ENCODE measurements at places on chromosomes 13 and 19.

DNA sequence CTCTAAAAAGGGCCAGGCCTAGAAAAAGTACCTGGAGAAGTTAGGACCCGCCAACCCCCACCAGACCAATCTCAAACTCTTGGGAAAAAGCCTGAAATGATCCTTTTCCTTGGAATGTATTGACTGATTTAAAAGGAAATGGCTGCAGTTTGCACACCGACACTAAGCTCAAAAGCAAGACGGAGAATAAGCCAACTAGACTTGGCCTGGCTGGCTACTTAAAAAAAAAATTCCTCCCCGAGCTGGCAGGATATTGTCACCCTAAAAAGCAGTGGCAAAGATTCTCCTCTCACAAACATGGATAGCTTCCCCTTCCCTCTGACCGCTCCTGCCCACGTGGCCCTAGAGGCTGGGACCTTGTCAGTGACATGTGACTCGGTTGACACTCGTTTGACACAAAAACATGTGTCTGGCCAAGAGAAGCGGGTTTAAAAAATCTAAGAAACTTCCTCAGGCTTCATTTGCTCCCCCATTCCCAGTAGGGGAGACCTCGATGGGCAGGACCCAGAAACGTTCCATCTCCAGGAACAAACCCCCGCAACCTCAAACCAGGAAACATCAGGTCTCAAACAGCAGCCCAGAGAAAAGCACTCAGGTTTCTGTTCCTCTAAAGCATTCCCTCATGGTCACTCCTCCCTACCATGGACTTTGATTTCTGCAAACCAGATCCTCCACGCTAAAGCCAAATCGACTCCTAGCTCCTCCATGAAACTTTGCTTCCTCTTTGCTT, 1.3 kb downstream of the RFX1 start:
- DNase-seq: peak; percentile 42

- no peak for DNase-seq
Observed at GRCh38 chr19:30162718-30163117, 209.5 kb upstream of the ZNF536 start.

- no peak for DNase-seq
Observed at GRCh38 chr19:30450100-30450499, 77.9 kb downstream of the ZNF536 start.

- no peak for DNase-seq
Observed at GRCh38 chr13:85970727-85971126, 171.5 kb upstream of the SLITRK6 start.

GRCh38 chr19:40332669-40333068, 15.5 kb downstream of the C19orf47 start:
- no peak for DNase-seq

- no peak for DNase-seq
Observed at GRCh38 chr13:101025519-101025918, 350.9 kb upstream of the TMTC4 start.

- DNase-seq: no peak
Observed at GRCh38 chr13:95199896-95200295, 101.4 kb downstream of the ABCC4 start.

DNA sequence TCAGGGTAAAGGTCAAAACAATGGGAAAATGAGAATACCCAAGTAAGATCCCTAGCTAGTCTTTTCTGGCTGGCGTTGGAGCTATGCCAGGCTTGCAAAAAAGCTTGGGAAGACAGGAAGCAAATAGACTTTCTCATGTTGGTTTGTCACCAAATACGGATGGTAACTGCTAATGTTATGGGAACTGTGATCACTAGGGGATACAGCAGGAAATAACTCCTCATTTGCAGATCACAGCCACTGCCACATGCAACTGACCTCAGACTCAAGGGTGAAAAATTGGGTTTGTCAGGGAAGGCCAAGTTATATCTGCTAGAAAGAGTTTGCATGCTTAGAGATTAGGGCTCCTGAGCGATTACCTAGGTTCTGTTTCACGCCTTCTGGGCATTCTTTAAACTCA, 162.9 kb downstream of the NHLRC3 start:
- no peak for DNase-seq

DNA sequence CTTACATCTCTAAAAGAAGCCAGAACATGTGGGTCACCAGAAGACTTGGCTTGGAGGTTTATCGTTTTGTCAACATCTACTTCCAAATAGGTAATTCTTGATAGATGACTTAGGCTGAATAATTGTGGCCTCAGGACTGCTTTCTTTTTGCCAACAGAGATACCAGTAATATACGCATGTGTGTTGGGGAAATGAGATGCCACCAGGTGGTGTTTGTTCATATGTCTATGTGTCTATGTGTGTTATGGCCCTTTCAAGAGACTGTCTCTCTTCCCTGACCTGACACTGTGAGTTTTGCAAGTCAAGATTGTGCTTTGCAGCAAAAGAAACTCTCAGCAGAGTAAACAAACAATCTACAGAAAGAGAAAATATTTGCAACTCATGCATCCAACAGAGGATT, 31.6 kb upstream of the METTL21C start:
- peak; percentile 27 for DNase-seq

GRCh38 chr13:29886446-29886845, 36.0 kb upstream of the UBL3 start:
- no peak for DNase-seq

GRCh38 chr13:100356426-100356825, 232.2 kb downstream of the GGACT start:
- no peak for DNase-seq

DNA sequence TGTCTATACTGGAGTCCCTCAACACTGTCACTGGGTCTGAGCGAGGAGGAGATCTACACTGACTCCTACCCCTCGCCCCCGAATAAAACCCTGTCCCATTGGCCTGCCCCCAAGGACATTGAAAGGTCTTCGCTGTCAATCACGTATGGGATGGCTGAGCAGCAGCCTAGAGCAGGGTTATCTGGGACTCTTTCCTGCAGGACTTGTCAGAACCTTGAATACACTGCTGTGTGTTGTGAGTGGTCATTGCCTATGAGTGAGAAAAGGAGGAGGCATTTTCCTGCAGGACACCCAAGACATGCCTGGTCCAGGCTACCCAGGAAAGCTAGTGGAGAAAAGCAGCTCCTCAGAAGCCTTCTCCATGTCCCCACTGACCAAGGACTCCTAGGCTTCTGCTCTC, 9.6 kb downstream of the PVR start:
- DNase-seq: no peak

DNA sequence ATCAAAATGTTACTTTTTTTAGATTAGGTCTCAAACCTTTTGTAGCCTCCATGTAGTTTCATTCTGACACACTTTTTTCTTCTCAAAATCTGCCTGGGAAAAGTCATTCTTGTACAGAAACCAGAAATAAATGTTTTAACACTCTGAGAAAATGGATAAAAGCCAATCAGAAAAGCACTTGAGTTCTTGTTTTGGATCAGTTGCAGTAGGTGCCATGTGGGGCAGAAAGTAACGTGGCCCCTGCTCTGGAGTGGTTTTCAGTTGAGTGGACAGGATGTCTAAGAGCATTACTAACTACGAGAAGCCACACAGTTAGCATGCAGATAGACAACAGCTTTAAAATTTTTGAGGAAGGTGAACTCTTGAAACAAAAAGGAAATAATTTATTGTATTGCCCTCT, 19.1 kb downstream of the GPR183 start:
- DNase-seq: no peak

DNA sequence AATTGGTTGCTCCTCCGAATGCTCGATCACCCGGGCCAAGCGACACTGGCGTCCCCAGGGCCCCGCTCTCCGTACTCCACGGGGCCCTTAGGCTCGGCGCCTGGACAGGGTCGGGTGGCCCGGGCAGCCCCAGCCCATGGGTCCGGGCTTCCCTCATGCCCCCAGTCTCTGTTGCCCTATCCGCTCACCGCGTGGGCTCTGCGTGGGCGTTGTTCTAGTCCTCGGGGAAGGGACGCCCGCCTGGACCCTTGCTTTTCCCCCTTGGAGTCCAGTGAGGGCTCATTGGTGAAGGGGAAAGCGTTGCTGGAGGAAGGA, 1.3 kb downstream of the TDRD12 start:
- DNase-seq: no peak

GRCh38 chr13:24680921-24681604, 855 bp downstream of the ATP12A start:
- no peak for DNase-seq
